ENCODE measurements at places on chromosomes 2 and 18.
A peak's percentile ranks its signal among the peaks of the same experiment; 100 is the strongest.

- no peak for DNase-seq
Observed at GRCh38 chr2:58870704-58871103, 629.6 kb upstream of the FANCL start.

DNA sequence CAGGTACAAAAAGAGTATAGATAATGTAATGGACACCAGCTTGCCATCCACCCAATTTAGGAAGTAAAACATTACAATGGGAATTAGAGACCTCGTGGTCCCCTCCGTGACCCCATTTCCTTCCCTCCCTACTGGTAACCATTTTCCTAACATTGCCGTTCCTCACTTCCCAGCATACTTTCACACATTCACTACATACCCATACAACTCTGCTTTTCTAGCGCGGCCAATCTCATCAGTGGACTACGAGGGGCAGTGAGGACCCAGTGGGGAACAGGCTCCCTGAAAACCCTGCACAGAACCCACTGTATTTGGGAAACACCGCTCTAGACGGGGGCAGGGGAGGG is 1.1 kb downstream of the ENOSF1 start:
- DNase-seq = no peak

DNA sequence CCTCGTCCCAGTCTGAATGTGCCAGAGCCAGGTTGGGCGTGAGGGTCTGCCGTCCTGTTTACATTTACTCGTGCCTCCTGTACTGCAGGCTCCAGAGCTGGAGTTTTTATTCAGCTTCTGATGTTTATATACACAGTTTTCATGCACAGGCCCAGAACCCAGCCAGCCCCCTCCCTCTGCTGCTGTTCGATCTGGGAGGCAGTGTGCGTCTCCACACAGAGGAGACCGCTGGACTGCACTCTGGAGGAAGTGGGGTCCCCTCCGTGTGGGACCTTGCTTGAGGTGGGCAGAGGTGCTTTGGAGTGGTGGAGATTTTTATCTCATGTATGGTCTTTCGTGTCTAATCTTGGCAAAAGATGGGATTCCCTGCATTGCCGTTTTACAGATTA is 90.6 kb downstream of the GLI2 start:
- no peak for DNase-seq

GRCh38 chr2:241540771-241541561 is 17.6 kb upstream of the BOK start:
- peak; percentile 53 for DNase-seq

GRCh38 chr2:10846110-10846861 is 33.7 kb upstream of the PDIA6 start:
- DNase-seq = no peak

GRCh38 chr2:47528874-47529273 is 125.9 kb downstream of the MSH2 start:
- peak; percentile 44 for DNase-seq

DNA sequence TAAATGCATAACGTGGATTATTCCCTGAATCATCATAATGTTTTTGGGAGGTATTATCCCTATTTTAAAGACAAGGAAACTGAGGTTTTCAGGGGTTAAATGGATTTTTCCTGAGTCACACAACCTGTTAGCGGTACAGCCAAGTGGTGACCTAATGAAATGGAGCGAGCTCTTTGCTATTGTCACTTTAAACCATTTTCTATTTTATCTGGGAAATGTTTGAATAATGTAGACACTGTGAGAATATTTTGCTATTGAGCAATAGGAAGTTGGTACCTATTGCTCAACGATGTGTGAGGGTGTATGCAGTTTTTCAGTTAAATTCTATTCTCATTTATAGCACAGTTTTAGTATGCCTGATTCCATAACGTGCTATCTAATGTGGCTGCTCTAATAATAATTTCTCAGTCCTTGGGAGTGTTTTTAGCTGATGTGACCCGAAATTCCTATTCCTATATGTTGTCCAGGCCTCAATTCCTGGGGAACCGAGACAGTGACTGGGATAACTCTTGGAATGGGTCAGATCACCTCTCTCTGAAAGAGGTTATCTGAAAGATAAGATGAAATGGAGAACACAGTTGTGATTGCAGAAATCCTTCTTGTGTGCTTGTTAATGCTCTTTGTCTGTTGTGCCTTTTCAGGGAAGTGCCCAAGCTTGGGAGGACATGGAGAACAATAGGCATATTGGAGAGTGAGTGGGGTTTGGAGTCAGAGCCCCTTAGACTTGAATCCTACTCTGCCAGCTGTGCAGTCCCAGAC is 38.4 kb downstream of the ABCB11 start:
- no peak for DNase-seq

Data from fibroblast of skin of scalp (primary cell).